ENCODE measurements at places on chromosomes 5 and 9.
A peak's percentile ranks its signal among the peaks of the same experiment; 100 is the strongest.

DNA sequence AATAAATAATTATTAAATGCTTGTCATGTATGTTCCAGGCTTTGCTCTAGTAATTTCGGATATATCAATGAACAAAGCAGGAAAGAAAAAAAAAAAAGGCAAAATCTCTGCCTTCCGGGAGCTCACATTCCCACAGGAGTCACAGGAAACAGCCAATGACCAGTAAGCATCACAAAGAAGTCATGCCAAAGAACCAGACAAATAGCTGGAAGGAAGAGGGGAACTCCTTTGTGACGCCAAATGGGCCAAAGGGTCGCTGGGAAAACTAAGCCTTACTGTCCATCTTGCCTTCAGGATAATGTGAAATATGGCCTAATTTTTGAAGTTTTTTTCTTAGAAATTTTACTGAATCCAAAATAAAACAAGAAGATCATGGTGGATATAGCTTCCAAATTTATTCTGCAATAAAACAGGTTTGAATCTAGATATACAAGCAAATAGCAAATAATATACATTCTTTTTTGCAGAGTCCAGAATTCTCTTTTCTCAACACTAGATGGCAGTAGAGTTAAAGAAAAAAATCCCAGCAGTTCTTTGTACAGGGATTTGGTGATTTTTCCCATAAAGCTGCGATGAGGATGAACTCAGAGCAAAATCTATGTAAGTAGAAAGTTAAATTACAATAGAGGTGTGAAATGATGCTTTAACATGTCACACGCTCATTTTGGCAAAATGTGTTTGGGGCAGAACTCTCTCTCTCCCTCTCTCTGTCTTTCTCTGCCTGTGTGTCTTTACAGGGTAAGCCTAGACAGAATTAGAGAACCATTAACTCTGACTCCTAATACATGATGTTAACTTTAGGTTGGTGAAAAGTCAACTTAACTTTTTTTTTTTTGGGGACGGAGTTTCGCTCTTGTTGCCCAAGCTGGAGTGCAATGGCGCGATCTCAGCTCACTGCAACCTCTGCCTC, 60.0 kb upstream of the TUT7 start:
- DNase-seq, result peak; percentile 10

- DNase-seq, result no peak
Observed at GRCh38 chr5:136594416-136594815, 229.1 kb upstream of the TRPC7 start.

DNA sequence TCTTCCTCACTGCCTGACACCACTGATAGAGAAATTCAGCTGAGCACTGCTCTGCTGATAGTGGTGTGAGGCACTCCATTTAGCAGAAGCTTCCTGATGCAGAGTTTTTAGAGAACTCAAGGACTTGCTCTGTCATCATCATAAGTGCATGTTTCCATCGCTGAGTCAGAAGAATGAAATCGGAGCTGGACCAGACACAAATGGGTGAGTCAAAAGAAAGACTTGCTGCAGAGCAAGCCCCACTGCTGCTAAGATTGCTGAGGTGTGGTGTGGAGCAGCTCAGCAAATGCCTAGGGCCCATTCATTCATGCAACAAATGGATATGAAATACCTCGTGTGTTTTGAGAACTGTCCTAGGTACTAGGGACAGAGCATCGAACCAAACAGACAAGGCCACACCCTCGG, 410.2 kb upstream of the SLC30A5 start:
- DNase-seq, result no peak

DNA sequence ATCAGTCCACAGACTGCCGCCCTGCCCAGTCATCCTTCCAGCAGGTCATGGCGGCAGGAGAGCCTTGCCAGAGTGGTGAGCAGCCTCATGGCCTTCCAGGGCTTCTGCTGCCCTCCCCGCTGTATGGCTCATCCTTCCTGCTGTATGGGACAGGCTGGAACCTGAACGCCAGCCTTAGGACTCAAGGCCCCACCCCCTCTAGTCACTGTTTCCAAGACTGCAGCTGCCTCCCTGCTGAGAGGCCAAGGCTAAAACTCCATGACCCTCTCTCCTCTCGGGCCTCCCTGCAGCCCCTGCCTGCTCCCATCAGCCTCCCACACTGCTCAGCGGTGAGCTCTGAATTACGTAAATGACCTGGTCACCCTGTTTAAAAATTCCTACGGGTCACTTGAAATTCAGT, 227.5 kb downstream of the AGTPBP1 start:
- no peak for DNase-seq

DNA sequence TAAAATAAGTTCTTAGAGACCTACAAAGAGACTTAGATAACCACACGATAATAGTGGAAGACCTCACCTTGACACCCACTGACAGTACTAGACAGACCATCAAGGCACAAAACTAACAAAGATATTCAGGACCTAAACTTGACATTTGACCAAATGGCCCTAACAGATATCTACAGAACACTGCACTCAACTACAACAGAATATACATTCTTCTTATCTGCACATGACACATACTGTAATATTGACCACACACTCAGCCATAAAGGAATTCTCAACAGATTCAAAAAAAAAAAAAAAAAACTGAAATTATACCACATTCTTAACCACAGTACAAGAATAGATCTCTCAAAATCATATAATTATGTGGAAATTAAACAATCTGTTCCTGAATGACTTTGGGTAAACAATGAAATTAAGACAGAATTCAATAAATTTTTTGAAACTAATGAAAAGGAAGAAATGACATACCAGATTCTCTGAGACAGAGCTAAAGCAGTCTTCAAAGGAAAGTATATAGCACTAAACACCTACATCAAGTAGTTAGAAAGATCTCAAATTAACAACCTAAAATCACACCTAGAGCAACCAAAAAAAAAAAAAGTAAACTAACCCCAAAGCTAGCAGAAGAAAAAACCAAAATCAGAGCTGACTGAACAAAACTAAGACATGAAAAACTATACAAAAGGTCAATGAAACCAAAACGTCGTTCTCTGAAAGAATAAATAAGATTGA, 362.3 kb upstream of the POU5F2 start:
- no peak for DNase-seq

- no peak for DNase-seq
Observed at GRCh38 chr5:177399997-177400868, at the start of gene PFN3. Gene PFN3, minus strand, starts transcription at chr5:177400661. Its CDS starts 85 bp downstream, at chr5:177400576.

- DNase-seq, result no peak
Observed at GRCh38 chr5:430214-430925, 12.6 kb upstream of the EXOC3 start.

GRCh38 chr5:111439473-111440075, 72.8 kb downstream of the STARD4 start:
- DNase-seq, result no peak

GRCh38 chr9:76395381-76395780, 1.2 kb upstream of the RFK start:
- no peak for DNase-seq

- DNase-seq, result peak; percentile 44
Observed at GRCh38 chr5:115333164-115333563, 36.7 kb upstream of the CCDC112 start.

DNA sequence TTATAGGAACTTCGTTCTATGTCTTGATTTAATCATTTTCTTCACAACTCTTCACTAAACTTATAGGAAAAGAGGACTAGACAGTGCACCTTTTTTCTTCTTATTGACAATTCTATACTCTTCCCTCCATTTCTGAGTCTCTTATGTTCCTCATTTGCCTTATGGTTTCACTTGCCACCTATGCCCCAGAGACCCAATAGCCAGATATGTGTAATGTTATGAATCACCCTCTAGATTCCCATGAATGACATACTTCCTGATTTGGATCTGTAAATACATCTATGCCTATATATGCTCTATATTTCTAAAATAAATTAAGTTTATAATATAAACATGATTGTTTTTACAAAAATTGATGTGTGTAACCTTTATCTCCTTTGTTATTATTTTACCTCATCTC, 514.1 kb upstream of the MEF2C start:
- no peak for DNase-seq

- DNase-seq, result no peak
Observed at GRCh38 chr9:8917956-8918739, 1118.6 kb upstream of the DMAC1 start.

DNA sequence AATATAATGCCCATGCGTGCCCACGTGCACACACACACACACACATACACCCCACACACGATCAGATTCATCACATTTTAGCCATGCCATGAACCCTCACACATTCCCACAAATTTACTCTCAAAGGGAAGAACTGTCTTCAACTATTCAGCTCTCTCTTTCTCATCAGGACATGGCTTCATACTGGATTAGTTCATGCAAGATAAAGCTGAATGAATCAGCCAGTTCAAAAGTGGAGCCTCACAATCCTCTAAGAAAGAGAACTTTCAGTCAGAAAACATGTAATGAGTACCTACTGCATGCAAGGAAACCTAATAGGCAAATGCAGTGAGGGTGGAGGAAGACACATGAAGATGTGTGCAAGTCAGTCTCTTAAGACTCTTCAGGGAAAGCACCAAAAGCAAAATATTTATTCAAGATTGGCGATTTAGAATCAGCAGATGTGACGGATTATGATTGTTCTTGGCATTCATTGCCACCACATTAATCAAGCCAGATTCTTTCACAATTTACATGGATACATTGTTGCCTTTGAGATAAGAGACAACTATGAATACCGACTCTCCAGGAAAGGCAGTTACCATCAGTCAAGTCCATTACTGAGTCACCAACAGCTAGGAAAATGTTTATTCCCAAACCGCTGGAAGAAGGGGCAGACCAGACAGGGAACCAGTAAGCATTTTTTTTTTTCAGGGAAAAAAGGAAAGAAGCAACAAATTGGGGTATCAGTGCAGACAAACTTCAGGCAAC, 30.3 kb upstream of the PUM3 start:
- DNase-seq, result no peak

- no peak for DNase-seq
Observed at GRCh38 chr5:116944183-116944582, 369.6 kb upstream of the SEMA6A start.

DNA sequence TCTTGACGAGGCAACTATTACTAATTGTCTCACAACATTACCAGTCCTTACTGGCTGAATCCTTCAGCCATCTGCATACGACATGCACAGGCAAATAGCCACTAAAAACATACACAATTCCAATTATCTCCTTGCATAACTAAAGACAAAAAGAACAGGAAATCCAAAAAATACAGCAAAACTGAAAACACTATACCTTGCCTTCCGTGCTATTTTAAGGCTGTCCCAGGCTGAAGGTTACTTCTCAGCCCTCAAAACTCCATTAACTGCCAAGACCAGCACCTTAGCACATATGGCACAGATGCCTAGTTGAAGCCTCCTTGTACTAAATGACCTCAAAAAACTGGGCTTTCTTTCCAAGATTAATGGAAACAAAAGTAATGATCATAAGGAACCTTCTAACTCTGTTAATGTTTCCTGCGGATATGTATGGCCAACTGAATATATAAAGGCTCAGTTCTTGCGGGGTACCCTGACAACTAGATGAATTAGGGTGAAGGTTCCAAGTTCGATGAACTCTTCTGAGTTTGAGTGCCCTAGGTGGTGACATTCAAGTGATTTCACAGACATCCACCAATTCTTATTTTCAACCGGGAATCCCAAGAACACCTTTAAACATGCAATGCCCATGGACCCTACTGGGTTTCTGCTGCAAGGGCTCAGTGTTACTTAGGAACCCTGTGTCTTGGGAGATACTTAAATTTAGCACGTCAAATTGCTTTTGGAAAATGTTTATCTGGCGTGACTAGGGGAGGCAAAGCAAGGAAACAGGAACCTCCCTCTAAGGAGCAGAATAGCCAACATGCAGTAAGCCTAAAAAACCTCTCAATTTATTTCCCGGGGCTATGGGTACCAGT, 455.3 kb downstream of the RAB3C start:
- DNase-seq, result no peak

GRCh38 chr5:168089201-168089887, 202.1 kb upstream of the WWC1 start:
- DNase-seq, result no peak

DNA sequence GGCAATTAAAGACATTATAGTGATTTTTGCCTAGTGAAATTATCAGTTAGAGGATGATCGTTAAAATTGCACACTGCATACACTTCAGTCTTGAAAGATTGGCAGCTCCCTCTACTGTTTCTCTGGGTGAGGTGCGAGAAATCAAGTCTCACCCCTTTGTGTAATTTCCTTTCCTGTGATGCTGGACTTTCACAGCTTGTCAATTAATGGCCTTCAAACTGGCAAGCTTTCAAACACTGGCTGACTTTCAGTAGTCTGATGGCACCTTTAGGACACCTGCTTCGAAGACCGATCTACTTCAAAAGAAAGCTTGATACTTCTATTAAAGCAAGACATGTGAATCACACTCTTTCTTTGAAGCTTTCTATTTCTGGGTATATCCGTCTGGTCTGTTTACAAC, 706.7 kb upstream of the PTPRD start:
- DNase-seq, result peak; percentile 1

GRCh38 chr5:1783216-1783554, 16.5 kb downstream of the MRPL36 start:
- DNase-seq, result no peak

DNA sequence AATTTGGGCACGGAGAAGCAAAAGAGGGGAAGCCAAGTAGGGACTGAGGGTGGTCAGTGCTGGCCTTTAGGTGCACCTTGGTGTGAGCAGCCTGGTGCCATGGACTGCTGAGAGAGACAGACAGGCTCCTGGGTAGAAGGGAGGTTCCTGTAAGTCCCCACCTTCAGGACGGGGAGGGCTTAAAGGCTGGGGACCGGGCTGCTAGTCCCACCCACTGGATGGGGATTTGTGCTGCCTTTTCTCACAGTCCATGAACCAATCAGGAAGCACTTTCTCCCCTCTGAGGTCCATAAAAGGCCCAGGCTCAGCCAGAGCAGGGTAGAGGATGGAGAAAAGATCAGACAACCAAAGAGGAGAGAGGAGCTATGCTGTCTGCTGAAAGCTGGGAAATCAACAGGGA, 15.2 kb downstream of the CDC25C start:
- DNase-seq, result no peak

DNA sequence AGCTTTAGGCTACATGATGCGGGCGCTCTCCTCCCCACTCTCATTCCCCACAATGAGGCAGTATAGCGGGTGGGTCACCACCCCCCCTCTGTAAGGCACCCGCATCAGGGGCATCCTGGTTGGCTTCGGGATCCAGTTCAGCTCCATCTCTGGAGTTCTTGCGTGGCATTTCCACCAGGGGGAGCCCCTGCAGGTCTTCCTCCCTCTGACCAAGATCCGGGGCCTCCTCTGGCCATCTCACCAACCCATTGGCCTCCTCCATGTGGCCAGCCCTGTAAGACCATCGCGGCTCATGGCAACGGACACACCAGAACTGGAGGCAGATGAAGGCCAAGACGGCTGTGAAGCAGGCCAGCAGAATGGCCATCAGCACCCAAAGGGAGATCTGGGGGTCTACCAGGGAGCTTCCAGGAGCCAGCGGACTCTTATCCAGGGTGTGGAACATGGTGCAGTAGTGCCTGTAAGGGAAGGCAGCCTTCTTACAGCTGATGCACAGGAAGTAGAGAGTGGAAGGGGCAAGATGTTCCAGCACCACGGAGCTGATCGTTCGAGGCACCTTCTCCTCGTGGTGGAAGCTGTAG, 77.0 kb downstream of the CYFIP2 start:
- DNase-seq, result peak; percentile 37
